ENCODE measurements at places on chromosomes 11 and 22.

DNA sequence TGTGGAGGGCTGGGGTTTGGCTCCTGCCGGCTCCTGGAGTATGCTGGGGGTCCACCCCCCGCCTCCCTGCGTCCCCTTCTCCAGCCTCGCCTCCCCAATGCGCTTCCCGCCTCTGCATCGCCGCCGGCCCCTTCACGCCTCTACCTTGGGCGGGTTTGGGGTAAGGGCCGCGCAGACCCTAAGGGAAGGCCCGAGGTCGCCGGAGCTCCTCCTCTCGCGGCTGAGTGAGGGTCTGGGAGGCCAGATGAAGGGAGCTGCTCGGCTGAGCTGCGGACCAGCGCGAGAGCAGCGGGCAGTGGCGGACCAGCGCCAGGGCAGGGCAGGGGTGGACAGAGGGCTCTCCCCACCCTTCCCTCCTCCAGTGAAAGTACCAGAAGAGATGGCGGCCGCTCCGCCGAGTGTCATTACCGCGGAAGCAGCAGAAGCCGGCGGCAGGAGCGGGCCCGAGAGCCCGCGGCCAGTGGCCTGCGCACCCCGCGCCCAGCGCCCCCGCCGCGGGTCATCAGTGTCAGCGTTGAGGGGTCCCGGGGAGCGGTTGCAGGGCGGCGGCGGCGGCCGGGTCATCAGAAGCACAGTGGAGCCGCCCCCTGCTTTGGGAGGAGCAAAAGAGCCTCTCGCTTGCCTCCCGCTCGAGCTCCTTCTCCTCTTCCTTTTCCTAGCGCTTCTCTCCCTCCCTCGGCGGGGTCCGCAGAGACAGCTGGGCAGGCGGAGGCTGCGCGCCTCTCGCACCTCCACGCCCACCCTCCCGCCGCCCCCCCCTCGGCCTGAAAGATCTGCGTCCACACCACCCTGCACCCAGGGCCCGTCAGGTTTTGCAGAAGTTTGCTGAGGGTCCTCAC lies 255.6 kb upstream of the CADM1 start:
- no peak for DNase-seq

DNA sequence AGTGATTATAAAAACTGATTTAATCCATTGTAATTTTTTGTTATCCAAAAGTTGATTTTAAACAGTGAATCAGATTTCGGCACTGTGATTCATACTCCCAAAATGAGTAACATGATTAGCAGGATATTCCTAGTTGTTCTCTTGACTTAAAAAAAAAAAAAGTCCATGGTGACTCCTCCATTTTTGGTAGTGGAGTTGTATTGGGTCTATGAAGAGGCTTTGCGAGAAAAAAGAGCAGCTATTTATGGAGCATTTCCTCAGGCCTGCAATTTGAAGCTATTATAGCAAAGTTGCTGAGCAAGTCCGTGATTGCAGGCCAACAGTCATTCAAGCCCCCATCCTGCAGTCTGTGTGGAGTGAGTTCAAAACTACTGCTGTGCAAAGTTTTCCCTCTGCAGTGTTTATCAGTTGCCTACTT lies 28.8 kb downstream of the YAP1 start:
- no peak for DNase-seq

DNA sequence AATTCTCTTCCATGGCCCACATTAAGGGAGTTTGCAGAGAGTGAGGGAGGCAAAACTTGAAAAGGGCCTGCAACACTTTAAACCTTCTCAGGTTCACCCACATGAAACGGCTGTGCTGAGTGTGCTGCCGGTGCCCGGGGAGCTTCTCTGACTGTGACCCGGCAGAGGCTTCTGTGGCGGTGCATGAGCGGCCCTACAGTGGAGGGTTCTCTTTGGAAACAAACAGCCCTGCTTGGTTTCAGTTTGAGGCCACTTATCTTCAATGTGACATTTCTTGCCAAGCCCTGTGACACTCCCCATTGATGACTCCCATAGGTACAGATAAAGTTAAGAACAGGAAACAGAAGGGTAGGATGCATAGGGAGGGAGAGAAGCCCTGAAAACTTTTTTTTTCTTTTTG lies 31.8 kb downstream of the FAM118A start:
- DNase-seq: no peak

DNA sequence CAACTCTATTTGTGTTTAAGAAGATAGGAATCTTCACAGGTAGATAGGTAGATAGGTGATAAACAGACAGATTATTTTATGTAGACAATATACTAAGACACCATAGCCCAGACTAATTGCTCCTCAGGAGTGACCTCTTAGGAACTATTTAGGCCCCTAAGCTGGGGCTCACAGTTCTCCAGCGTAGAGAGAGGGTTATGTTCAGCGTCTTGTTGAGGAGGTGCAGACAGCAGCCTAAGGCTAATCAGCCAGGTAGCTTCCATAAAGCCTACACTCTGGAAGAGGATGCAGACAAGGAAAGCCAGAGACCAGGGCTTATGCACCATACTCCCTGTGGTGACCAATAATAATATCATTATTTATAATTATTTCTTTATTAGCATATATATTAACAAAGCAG lies 705.2 kb downstream of the LRRC4C start:
- DNase-seq: no peak

- peak; percentile 22 for DNase-seq
Observed at GRCh38 chr11:103035791-103036434, 56.0 kb downstream of the DCUN1D5 start.

DNA sequence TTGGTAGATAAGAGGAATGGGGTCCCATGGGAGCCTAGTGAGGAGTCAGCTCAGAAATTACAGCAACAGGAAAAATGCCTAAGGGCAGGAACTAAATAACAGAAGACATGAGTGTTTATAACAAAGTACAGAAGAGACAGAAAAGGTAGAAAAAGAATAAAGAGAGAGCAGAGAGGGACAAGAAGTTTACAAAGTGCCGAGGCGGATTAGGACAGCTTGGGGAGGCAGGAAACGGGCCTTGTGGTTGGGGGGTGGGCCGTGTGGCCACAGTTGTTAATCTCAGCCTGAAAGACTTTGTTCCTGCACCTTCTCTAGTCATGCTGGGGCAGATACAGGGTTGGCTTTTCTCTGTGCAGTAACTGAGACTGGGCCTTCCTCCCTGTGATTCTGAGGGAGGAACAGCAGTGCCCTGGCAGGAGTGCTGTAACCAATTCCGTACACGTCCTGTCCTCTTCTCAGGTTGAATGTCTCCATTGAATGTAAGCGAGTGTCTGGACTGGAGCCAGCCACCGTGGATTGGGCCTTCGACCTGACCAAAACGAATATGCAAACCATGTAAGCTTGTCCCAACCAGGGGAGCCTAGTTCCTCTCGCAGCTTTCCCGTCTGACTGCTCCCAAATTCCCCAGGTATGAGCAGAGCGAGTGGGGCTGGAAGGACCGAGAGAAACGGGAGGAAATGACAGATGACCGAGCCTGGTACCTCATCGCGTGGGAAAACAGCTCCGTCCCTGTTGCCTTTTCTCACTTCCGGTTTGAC lies 13.2 kb downstream of the NAA40 start:
- DNase-seq: no peak

DNA sequence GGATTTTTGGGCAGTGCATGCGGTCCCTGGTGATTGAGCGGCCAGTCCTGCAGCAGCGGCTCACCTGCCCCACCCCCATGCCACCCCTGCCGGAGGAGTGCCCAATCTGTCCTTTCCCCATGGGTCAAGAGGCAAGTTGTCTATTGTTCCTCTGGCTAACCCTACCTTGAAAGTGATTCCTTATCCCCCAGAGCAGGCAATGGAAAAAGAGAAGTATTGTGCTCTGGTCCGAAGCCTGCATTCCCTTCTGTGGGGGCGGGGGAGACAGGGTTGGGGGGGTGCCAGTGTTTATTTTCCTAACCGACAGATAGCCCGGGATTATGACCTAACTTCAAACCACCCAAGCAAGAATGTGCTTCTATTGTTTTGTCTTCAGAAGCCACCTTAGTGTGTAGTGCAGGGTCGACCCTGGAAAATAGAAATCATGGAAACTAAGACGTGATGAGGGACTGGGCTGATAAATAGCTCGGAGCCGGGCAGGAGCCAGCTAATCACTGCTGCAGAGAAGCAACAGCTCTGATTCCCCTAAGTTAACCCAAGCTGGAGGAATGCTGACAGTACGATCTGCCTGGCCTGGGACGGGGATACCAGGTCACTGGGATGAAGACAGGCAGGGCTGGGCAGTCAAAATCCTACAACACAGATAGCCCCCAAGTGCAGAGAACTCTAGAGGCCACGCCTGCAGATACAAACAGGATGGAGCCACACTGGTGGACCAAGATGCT lies 38.7 kb upstream of the ATXN10 start:
- DNase-seq: no peak

GRCh38 chr11:126878913-126879482 lies 121.6 kb downstream of the KIRREL3 start:
- DNase-seq: no peak

- DNase-seq: no peak
Observed at GRCh38 chr22:25494774-25495173, 69.7 kb upstream of the GRK3 start.

DNA sequence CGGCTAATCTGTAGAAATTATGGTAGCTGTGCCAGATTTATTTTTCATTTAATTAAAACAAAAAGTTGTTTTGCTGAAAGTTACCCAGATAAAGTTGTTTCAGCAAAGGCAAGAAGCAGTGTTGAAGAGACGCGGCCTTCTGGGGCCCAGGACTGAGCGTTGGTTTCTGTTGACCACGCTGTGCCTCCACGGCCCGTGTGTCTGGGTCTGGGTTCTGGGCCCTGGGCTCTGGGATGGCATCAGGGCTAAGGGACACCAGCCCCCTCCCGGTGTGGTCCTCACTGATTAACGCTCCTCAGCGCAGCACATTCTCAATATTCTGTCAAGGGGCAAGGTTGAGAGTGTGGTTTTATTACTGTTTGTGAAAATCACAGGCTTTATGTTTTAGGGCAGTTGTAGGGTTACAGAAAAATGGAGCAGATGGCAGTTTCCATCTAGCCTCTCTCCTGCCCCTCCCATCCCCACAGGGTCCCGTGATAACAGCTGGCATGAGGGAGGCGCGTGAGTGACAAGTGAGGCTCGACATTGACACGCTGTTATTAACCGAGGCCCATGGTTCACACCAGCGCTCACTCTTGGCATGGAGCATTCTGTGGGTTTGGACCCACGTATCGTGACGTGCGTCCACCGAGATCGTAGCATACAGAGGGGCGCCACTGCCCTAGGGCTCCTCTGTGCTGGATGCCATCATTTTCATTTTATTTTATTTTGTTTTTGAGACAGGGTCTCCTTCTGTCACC lies 1231.4 kb downstream of the BRD1 start:
- DNase-seq: no peak

- DNase-seq: no peak
Observed at GRCh38 chr22:37336579-37336978, 54.3 kb downstream of the CYTH4 start.

DNA sequence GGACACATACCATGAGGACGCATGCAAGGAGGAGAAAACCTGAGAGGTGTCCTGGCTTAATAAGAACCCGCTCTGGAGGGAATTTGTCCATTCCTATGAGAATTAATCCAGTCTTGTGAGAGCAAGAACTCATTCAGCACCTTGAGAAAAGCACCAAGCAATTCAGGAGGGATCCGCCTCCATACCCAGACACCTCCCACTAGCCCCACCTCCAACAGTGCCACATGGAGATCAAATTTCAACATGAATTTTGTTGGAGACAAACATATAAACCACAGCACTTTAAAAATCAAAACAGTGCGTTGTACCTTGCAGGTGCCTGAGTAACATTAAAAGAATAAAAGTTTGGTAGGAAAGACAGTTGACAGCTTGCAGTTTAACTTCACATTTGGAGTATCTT lies 11.4 kb downstream of the UBE4A start:
- no peak for DNase-seq

DNA sequence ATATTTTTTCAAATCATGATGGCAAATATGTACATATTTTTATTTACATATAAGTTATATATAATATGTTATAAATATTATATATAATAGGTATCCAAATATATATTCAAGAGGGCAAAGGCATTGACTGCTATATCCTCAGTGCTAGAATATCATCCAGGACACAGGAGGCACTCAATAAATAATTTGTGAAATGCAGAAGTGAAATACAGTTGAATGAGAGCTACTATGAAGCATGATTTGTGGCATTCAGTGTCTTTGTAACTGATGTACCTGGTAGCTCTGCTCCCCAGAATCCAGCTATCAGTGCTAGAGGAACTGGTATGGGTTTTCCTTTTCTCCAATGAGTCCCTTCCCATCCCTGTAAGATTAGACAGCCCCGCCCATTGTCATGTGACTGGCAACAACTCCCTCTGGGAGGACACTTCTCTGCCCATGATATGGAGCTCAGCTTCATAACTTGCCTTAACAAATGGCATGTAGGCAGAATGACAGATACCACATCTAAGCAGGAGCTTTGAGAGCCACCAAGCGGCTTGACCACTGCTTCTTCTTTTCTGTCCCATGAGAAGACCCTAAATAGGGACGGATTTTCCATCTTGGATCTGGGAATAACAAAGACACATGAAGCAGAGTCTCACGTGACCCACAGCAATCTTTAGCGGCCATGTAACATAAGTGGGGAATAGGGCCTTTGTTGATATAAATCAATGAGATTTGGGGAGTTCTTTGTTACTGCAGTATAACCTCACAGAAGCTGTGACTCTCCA lies 10.2 kb upstream of the CD82 start:
- no peak for DNase-seq

- peak; percentile 90 for DNase-seq
Observed at GRCh38 chr22:26648011-26648497, 9.3 kb upstream of the MIAT start.

DNA sequence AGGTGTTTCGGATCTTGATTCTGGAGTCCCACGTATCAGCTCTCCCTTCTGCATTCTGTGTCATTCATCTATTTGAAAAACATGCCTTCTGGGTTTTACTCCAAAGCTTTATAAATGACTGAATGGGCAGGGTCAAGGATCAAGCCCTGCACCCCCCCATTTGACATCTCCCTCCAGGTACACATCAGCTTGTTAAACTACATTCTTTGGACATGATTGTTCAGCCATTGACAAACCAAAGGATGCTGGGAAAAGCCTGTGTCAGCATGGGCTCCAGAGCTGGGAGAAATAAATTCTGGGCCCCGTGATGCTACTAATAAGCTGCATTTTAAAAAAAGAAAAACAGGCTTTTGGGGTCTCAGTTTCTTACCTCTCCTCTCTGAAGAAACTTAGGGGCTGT lies 103.7 kb downstream of the DSCAML1 start:
- no peak for DNase-seq

GRCh38 chr11:111403051-111403726 lies 24.1 kb upstream of the POU2AF1 start:
- DNase-seq: no peak

DNA sequence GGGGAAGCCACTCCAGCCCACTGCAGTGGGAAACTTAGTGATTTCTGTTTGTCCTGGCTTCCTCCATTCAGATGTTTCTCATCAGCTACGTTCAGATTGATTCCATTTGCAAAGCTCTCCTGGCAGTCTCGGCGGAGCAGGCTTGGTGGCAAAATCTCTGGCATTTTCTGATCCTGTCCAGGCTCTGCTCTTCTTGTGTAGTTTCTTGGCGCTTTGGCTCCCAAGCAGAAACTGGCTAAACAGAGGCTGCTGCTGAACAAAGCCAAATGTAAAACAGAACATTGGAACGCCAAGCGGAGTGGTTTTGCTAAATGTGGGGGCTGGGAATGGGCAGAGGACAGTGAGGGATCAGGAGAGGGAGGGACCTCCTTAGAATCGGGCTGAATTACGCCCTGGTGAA lies 36.7 kb downstream of the ADAMTS8 start:
- DNase-seq: no peak
